ENCODE measurements at places on chromosomes 2 and 18. TPM values are rescaled to one million over a fixed set of nuclear protein-coding genes. Genes with fewer than 3 reads are reported as not detected.

- DNase-seq: no peak
Measured at GRCh38 chr2:157815421-157815820, 60.7 kb downstream of the ACVR1 start.

DNA sequence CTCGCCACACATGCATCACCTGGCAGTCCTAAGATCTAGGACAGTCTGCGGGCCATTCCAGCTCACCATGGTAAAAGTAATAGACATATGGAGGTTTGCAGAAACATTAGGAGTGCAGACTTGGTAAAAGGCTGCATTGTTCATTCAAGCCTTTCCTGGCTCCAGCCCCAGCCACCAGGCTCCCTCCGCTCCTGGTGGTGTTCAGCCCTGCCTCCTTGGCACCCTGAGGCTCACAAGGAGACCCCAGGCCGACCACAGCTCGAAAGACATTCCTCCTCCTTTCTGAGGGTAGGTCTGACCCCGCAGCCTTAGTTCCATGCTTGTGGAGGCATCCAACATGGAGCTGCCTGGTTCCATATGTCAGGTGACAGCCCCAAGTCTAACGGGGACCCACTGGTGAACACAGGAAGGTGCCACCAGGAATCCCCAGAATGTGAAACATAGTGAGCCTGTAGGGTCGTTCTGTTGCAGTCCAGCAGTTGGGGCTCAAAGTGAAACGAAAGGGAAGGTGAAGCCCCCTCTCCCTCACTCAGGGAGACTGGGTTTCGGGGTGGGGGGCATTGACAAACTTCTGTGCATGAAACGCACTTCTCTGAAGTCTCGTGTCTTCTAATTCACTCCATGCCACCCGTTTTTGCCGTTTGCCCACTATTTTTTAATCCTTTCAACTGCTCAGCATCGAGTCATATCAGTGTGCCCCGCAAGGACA lies 5.0 kb upstream of the SP100 start:
- DNase-seq: no peak

GRCh38 chr2:100106460-100106859 lies 35.9 kb downstream of the AFF3 start:
- DNase-seq: no peak

GRCh38 chr2:233058717-233059546 lies 1.2 kb upstream of the INPP5D start:
- no peak for DNase-seq

- DNase-seq: no peak
Measured at GRCh38 chr2:119219873-119220272, 3.8 kb upstream of the STEAP3 start.

The EMILIN1 gene
- total RNA-seq: 26.1 TPM

The IL36B gene
- not detected for total RNA-seq

GRCh38 chr2:238915596-238915995 lies 67.7 kb downstream of the TWIST2 start:
- no peak for DNase-seq

The SERPINB3 gene
- not detected for total RNA-seq

- DNase-seq: no peak
Measured at GRCh38 chr2:2271469-2271941, 59.6 kb downstream of the MYT1L start.

DNA sequence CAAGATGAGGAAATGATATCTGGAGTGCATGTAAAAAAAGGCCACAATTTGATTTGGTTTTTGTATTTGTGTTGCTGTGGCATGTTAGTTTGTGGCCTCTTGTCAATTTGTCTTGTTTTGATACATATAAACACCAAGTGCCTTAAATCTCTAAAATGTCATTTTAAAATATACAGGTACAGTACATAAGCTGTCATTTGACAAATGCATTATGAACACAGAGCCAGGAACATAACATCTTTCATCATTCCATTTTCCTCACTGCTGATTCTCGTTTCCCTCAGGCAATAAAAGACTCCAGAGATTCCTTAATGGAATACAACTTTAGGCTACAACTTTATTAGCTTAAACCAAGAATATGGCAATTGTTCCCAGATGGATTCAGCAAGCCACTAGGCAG lies 217.5 kb downstream of the ZNF804A start:
- no peak for DNase-seq

The C2orf80 gene
- total RNA-seq: not detected

DNA sequence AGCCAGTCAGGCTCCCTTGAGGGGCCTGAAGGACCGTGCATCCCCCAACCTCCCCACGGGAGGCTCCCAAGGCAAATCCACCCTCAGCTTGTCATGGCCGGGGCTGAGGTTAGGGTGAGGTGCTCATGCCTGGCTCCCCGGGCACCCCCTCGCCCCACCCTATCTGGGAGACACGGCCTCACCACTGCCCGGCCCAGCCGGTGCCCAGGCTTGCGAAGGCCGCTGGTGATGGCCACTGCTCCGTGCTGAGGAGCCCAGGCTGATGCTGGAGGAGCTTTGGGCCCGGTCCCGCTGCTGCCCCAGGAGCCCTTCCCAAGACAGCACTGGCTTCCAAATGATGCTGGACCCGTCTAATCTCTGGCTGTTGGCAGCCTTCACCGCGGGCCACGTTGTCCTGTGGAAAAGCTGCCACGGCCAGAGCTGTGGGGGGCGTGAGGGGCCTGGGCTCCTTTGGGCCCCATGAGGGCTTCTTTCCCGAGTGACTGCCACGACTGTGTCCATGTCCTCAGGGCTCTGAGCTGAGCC lies 135.7 kb upstream of the CTDP1 start:
- DNase-seq: no peak

All from liver (tissue), 10 donors.